ENCODE measurements at places on chromosomes 11 and 22.

DNA sequence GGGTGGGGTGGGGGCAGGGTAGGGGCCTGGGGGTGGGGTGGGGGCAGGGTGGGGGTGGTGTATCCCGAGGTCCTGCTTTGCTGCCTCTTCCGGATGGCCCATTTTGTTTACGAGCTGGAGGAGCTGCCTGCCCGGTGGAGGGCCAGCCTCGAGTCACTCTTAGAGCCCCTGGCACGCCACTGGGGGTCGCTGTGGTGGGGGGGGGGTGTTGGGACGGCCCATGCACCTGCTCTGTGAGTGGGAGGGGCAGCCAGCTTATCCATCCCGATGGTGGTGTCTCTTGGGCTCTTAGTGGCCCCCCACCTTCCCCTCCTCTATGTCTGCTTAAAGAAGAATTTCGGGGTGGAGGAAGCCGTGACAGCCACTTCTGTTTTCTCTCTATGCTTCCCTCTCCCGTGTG, 24.6 kb downstream of the MRGPRD start:
- no peak for DNase-seq

GRCh38 chr11:9972989-9973388, 309.1 kb downstream of the SWAP70 start:
- no peak for DNase-seq

- DNase-seq, result no peak
Measured at GRCh38 chr11:66142370-66143263, 72.5 kb downstream of the PACS1 start.

DNA sequence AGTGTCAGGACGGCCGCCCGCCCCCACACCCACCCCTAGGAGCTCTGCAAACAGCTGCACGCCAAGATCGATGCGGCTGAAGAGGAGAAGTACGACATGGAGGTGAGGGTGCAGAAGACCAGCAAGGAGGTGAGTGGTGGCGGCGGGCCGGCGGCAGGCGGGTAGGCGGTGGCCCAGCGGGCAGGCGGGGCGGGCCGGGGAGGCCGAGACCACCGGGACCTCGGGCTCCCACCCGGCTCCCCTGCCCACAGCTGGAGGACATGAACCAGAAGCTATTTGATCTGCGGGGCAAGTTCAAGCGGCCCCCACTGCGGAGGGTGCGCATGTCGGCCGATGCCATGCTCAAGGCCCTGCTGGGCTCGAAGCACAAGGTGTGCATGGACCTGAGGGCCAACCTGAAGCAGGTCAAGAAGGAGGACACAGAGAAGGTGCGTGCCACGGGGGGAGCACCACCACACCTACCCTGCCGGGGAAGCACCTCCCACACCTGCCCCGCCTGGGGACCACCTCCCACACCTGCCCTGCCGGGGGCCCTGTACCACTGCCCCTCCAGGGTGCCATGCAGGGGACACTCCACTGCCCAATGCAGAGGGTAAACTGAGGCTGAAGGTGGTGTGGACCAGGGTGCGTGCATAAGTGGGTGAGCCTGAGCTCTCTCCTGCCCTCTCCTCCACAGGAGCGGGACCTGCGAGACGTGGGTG, 2.1 kb downstream of the TNNI2 start:
- no peak for DNase-seq

DNA sequence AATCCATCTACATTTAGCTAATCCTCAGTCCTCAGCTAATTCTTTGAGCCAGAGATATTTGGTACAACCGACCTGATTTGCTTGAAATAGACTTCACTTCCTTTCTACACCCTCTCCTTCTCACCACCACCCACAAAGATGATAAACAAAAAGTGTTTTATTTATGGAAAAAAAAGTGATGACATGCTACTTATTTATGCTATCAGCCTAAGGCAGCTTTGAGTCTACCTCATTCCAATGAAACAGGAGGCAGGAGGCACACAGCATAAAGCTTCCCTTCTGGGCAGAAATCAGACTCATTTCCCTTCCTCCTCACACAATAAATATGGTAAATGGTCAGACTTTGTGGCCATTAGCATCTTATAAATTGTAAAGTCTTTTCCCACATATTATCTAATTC, 325.7 kb downstream of the SOX6 start:
- DNase-seq, result no peak

GRCh38 chr11:2746401-2747247, 46.8 kb upstream of the KCNQ1OT1 start:
- no peak for DNase-seq

GRCh38 chr11:32931606-32932005, 39.0 kb downstream of the QSER1 start:
- no peak for DNase-seq

- no peak for DNase-seq
Measured at GRCh38 chr11:69868006-69868810, 49.0 kb upstream of the FGF3 start.

GRCh38 chr22:47219789-47220188, 457.3 kb downstream of the TBC1D22A start:
- DNase-seq, result no peak

DNA sequence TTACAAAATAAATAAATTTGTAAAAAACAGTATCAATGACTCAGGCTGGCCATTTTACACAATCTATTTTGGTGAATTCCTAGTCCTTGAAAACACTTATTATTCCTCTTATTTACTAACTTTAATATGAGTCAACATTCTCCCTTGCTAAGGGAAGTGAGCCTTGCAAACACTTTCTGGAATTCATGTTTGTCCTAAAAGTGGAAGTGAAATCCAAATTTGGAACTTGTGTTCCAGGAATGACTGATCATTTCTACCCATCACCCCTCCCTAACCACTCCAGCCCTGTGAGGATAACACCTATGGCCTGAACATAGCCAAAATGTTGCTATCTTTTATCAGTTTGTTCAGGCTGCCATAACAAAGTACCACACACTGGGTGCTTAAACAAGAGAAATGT, 83.1 kb downstream of the OR5AK2 start:
- DNase-seq, result no peak

- DNase-seq, result no peak
Measured at GRCh38 chr22:35914665-35915476, 113.8 kb downstream of the RBFOX2 start.

GRCh38 chr11:68214173-68215086, 1.3 kb upstream of the KMT5B start:
- DNase-seq, result no peak

DNA sequence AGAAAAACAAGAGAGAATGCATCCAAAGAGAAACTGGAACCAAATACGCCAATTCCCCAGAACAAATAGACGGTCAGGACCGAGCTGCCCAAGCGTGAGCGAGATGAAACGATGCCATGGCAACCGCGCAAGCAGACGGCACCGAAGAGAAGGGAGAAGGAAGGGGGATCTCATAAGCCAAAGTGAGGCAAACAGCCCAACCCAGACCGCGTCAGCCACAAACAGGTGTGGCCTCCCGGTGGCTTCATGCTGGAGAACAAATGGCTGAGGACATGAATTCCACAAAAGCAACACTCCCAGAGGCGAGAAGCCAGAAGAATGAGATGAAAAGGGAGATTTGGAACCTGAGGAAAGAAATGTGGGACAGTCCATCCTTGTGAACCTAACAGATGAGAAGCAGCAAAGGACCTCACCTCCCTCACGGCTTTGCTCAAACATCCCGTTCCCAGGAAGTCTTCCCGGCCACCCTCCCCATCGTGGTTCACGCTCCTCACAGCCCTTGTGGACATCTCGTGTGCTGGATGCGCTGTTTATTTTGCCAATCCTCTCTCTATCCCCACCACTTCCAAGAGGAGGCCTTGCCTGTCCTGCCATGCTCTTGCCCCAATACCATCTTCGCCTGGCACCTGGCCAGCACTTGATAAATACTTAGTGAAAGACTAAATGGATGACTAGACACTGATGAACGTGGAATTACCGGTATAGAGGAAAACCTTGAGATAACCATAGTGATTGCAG, 89.1 kb upstream of the RTL6 start:
- no peak for DNase-seq

DNA sequence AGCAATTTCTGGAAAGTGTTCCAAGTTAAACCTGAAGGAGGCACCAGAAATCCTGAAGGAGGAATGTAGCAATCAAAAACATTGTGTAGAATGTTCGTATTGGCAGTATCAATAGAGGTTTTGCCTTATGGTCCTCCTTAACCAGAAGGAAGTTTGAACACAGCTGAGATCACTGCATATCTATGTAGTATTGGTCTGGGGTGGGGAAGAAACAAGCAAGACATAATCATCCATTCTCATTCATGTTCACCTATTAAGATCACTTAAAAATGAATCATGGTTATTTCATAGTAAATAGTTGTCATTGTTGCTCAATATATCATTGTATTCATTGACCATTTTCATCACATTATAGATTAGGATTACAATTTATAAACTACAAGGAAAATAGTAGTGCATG, 160.5 kb downstream of the DDX10 start:
- DNase-seq, result no peak

DNA sequence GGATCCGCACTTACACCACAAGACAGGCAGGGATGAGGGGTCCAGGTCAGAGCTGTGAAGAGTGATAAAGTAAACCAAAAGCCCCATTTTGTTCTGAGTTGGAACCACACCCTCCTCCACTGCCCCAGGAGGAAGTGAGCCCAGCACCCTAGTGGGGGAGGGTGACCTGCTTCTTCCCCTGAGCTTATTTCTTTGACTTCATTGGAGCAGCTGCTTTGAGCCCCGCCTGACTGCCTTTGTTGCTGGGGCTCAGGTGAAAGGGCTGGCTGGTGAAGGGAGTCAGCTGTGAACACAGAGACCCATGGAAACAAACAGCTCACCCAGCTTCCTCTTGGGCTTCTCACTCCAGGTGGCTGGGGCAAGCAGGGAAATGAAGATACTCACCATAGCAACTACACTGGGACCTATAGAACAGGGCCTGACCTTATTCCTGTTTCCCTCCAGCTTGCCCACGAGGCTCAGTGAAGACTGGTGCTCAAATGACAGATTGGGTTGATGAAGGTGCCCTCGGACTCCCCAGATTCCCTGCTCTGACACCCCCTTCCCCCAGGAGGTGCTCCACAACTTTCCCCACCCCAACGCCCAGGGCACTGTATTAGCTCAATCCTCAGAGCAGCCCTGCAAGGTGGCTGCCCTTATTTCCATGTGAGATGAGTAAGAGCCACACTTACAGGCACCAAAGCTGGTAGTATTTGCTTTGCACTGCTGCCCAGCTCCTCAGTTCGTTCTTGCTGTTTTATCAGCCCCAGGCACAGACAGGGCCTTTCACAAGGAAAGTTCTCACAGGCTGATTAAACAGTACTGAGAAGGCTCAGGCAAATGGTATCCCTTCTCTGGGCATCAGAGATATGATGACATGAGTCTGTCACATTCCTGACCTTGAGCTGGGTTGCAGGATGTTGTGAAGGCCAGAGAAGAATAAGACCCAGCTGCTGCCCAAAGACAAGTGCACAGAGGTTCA, 2.4 kb downstream of the UCP2 start:
- DNase-seq, result peak; percentile 55

DNA sequence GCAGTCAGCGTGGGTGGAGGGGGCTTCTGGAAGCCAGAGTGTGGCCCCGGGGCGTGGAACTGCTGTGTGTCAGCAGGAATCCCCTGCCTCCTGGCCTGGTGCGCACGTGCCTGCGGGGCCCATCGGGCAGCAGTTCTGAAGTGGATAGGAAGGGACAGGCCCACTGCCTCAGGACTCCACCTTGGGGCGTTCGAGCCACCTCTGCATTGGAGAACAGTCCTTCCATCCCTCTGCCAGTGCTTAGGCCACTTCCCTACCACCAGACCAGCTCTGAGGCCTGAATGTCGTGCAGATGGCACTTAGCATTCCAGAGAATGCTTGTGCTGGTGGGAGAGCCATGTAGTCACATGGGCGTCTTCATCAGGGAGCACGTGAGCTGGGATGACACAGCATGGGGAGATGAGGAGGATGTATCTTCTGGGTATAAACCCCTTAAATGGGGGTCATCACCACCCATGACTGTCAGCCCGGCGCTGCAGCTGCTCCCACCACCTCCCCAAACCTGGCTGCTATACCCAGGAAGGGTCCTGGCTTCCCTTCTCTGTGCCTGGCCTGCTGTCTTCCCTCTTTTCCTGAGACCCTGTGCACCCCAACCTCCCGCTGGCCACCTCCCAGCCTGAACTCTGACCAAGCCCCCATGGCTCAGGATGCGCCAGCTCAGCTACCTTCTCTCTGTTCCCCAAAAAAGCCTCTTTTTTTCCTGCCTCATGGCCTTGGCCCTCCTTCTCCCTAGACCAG, 9.7 kb downstream of the INCENP start:
- DNase-seq, result no peak

- no peak for DNase-seq
Measured at GRCh38 chr11:79538775-79539174, 97.9 kb upstream of the TENM4 start.

- no peak for DNase-seq
Measured at GRCh38 chr11:120052196-120052775, 85.6 kb downstream of the TRIM29 start.

DNA sequence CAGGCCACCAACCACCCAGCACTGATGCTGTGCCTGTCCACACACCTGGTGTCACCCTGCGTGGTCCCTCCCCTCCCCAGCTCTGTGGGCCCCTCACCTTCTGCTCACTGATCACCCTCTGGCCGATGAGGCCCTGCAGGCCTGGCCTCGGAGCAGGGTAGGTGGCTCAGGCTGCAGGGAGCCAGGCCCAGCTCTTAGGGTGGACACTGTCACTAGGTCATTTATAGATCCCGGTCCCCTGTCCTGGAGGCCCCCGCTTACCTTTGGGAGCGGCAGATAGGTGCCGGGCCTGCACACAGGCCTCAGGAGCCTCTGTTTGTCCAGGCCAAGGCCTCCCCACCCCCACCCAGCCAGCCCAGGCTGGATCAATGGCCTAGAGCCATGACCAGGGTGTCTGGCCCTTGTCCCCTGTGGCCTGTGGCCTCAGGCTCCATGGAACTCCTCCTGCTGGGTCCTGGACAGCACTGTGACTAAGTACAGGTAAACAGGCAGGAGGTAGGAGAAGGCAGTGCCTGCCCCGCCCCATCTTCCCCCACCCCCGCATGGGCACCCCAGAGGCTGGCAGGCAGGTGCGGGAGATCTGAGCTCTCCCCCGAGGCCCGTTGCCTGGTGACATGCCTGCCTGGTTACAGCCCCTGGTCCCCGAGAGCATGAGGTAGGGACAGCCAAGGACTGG, at the start of gene TMPRSS6:
TMPRSS6 (minus strand) TSS at position 472 of the 676 bp plus-strand sequence. CDS start 6,296 bp downstream, outside the sequence.
- no peak for DNase-seq

DNA sequence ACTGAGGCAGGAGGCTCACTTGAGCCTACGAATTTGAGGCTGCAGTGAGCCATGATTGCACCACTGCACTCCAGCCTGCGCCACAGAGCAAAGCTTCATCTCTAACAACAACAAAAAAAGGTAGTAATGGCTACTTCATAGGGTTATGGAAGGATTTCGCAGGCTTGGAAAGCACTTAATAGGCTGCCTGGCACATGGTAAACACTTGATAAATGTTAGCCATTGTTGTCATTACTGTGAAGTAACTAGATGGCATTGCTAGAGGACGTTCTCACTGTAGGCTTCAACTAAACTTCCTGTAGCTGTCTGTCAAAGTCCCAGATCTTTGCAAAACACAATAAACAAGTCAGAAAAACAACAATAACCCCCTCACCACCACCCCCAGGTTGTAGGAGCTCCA, 357.2 kb upstream of the NARS2 start:
- DNase-seq, result no peak

DNA sequence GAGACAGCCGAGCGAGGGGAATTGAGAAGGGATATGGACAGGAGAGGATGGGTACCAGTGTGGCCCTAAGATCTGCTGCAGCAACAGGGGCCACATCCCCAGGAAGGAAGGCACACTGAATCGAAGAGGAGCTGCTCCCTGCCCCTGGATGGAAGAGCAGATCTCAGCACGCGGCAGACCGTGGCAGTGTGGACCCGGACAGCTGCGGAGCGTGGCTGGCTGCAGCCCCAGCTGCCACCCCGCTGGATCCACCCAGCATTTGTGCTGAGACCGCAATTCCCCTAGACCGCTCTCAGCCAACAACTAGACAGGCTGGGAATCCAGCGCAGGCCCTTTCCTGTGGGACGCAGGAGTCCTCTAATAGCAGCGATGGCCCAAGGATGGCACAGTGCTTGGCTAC, 94.7 kb downstream of the NECTIN1 start:
- DNase-seq, result no peak

All from activated T-helper 1 cell treated with anti-CD3 and anti-CD28 coated beads, Interleukin-2, amount 50 U/mL, for 16 hours (primary cell).